Thymus (tissue), 14 donors: ENCODE measurements at places on chromosomes 6 and 20. TPM values are rescaled to one million over a fixed set of nuclear protein-coding genes. Genes with fewer than 3 reads are reported as not detected.
A peak's percentile ranks its signal among the peaks of the same experiment; 100 is the strongest.

DNA sequence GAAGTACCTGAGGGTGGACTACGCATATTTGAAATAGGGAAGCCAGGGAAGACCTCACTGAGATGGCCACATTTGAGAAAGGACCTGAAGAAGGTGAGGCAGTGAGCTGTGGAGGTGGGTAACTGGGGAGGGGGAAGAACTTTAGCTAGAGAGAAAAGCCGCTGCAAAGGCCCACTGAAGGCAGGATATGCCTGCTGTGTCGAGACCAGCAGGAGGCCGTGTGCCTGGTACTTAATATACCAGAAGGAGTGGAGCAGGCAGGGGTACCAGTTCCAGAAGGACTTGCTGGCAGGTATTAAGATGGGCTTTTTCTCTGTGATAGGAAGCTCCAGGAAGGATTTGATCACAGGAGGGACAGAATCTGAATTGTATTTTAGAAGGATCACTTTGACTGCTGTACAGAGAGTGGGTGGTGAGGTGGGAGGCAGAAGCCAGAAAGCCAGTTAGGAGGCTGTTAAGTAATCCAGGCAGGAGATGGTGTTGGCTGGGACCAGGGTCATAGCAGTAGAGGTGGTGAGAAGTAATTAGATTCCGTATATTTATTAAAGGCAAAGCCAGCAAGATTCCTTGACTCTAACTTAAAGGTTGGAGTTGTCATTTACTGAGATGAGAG is 54.2 kb upstream of the FANCE start:
- H3K36me3 ChIP-seq = no peaks in the 10 kb centered on the region
- no peak overlapping the region for H3K27ac ChIP-seq
- DNase-seq = no peak
- no peak overlapping the region for H3K4me3 ChIP-seq

DNA sequence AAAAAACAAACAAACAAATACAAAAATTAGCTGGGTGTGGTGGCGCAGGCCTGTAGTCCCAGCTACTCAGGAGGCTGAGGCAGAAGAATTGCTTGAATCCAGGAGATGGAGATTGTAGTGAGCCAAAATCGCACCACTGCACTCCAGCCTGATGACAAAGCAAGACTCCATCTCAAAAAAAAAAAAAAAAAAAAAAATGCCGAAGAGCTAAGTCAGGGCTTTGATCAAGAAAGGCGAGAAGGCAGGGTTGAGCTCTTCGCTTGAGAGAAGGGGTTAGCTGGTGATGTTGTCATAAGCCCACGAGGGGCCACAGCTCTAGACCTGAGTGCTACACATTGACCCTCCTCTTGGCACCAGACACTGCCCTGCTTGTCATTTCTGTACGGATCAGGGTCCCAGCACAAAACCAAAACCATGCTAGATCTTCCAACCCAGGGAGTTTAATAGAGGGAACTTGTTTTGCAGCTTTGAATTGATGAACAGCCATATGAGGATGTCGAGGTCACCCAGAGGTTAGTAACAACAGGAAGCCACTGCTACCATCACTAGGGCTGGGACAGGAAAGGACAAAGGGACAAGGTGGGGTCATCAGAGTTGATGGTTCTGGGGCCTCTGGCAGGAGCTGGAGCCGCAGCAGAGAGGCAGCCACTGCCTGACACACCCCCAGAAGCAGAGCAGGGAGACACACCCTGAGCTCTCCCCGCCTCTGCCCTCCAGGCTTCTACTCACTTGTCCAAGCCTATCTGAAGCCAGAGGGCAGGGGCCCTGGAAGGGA is 122.7 kb downstream of the SNX5 start:
- no peak for DNase-seq
- H3K4me3 ChIP-seq = no peak overlapping the region
- H3K36me3 ChIP-seq = no peaks in the 10 kb centered on the region
- H3K4me1 ChIP-seq = peaks cover 10% of the 10 kb centered on the region

DNA sequence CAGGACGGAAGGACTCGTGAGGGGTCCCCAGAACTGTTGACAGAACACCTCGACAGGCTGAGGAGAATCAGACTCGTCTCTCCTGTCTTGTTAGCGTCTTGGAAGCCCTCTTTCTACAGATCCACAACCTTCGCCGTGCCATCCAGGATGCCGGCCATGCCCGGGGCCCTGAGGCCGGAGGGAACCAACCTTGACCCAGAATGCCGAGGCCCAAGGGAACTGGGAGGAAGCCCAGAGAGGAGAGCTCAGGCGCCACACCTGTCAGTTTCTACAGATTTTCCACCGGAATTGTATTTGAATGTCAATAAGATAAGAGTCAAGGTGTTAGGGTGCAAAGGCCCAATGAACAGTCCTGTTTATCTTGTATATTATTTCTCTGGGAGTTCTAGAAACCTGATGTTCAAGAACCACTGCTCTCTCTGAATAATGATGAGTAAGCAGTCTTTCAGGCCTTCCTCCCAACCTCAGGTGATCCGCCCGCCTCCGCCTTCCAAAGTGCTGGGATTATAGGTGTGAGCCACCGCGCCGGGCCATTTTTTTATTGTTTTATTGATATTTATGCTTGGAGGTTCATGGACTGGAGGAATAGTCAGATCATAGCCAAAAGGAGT is 799 bp upstream of the ME1 start:
- H3K4me1 ChIP-seq = no peaks in the 10 kb centered on the region
- DNase-seq = no peak
- no peak overlapping the region for H3K4me3 ChIP-seq
- H3K27me3 ChIP-seq = peaks cover 20% of the 10 kb centered on the region
- no peaks in the 10 kb centered on the region for H3K36me3 ChIP-seq

DNA sequence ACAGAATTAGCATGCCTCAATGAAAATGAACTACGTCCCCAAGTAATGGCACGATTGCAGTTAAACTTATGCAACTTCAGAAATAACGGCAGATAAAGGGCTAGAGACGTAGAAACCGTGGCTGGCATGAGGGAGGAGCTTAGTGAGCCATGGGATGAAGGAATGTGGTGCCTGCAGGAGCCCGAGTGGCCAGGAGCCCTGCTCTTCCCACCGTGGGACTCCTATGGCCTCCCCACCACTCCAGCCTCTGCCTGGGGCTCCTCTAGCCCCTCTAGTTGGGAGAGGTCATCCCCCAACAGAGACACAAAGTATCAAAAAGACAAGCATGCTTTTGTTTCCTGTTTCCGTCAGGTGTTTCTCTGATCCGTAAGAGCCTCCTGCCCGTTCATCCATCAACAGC is 75.1 kb upstream of the BHLHE23 start:
- H3K27ac ChIP-seq = no peak overlapping the region
- peaks cover 15% of the 10 kb centered on the region for H3K27me3 ChIP-seq
- no peaks in the 10 kb centered on the region for H3K4me1 ChIP-seq
- no peaks in the 10 kb centered on the region for H3K36me3 ChIP-seq
- DNase-seq = no peak

- no peak overlapping the region for H3K27ac ChIP-seq
- H3K36me3 ChIP-seq = no peaks in the 10 kb centered on the region
- H3K27me3 ChIP-seq = no peaks in the 10 kb centered on the region
- H3K4me3 ChIP-seq = no peak overlapping the region
These were observed 34.3 kb upstream of the LAMP5 start for GRCh38 chr20:9480066-9480465.

DNA sequence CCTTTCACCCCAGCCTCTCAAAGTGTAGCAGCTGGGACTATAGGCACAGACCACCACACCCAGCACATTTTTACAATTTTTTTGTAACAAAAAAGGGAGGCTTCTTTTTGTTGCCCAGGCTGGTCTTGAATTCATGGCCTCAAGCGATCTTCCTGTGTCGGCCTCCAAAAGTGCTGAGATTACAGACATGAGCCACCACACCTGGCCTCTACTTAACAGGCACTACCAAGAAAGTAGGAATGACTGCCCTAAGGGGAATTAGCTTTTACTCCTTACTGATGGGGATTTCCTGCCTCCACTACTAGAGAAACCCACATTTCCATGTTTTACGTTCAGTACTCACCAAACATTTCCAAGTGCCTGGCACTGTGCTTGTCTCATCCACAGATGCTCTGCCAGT is 109.6 kb downstream of the CARMIL1 start:
- H3K4me3 ChIP-seq = no peak overlapping the region
- H3K27ac ChIP-seq = peak overlapping the region; percentile 58
- no peaks in the 10 kb centered on the region for H3K27me3 ChIP-seq

DNA sequence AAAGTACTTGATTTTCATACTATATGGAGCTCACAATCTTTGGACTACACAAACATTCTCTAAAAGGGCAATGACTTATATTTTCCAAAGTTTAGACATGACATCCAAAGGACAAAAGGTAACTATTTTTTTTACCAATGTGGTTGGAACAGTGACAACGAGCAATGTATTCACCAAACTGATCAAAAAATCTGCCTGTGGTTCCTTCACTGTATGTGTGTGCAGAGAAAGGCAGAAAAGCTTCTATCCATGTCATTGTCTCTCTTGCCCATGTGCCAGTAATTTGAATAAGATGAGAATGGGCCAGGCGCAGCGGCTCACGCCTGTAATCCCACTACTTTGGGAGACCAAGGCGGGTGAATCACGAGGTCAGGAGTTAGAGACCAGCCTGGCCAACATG is 25.5 kb downstream of the MCUR1 start:
- H3K4me3 ChIP-seq = no peak overlapping the region
- H3K27ac ChIP-seq = no peak overlapping the region
- H3K27me3 ChIP-seq = no peaks in the 10 kb centered on the region
- no peak for DNase-seq
- no peaks in the 10 kb centered on the region for H3K4me1 ChIP-seq

- no peaks in the 10 kb centered on the region for H3K4me1 ChIP-seq
- H3K36me3 ChIP-seq = no peaks in the 10 kb centered on the region
- no peak overlapping the region for H3K4me3 ChIP-seq
- DNase-seq = no peak
- H3K27ac ChIP-seq = no peak overlapping the region
- no peaks in the 10 kb centered on the region for H3K27me3 ChIP-seq
These were observed 228.8 kb upstream of the FAM83B start for GRCh38 chr6:54617730-54618129.

TMEM244 gene
- not detected for total RNA-seq

AVP gene
- 0.33 TPM for total RNA-seq

SLC32A1 gene
- total RNA-seq = not detected

SLC35D3 gene
- total RNA-seq = 0.09 TPM

SULF2 gene
- total RNA-seq = 9.3 TPM
